ENCODE measurements at places on chromosomes 11 and 22.

DNA sequence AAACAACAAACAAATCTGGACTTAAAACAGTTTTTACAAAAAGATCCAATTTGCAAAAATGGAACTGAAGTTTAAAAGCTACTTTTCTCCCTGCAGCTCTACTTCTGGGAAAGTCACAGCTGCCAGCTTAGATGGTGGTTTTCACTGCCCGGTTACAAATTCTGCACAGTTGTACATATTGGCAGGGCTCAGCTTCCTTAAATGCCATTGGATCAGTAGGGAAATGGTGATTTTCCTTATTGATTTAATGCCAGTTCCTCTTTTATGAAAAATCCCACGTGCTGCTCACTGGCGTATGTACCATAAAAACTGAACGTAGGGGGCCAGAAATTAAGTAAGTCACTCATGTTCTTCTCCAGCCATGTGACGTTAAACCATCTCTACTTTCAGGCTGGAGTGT is 22.8 kb downstream of the GRAP2 start:
- no peak for DNase-seq

- no peak for DNase-seq
Observed at GRCh38 chr11:48170241-48171233, 46.1 kb upstream of the OR4B1 start.

DNA sequence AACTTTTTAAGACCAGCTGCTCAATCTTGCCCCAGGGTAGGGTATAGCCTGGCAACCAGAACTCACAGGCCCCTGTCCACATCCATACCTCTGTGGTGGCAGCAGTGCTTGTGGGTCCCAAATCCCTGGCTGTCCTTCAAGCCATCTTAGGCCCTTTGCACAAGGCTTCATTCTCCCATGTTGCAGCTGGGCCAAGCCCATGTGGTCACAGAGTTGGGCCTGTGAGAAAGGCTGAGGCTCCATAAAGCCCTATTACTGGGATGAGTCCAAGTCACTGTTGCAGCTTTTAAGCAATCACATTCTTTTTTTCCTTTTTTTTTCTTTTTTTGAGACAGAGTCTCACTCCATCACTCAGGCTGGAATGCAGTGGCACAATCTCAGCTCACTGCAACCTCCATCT is 47.9 kb upstream of the SLC25A1 start:
- DNase-seq: no peak

- DNase-seq: no peak
Observed at GRCh38 chr11:131486937-131487635, 116.7 kb downstream of the NTM start.

DNA sequence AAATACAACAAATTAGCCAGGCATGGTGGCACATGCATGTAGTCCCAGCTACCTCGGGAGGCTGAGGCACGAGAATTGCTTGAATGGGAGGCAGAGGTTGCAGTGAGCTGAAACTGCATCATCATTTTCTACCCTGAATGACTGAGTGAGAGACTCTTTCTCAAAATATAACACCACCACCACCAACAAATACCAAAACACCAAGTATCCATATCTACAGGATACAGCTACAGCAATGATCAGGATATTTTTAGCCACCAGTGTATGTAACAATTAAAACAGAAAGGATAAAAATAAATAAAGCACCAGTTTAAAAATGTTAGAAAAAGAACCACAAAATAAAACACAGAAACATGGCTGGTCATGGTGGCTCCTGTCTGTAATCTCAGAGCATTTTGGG is 13.2 kb downstream of the A4GALT start:
- DNase-seq: no peak

DNA sequence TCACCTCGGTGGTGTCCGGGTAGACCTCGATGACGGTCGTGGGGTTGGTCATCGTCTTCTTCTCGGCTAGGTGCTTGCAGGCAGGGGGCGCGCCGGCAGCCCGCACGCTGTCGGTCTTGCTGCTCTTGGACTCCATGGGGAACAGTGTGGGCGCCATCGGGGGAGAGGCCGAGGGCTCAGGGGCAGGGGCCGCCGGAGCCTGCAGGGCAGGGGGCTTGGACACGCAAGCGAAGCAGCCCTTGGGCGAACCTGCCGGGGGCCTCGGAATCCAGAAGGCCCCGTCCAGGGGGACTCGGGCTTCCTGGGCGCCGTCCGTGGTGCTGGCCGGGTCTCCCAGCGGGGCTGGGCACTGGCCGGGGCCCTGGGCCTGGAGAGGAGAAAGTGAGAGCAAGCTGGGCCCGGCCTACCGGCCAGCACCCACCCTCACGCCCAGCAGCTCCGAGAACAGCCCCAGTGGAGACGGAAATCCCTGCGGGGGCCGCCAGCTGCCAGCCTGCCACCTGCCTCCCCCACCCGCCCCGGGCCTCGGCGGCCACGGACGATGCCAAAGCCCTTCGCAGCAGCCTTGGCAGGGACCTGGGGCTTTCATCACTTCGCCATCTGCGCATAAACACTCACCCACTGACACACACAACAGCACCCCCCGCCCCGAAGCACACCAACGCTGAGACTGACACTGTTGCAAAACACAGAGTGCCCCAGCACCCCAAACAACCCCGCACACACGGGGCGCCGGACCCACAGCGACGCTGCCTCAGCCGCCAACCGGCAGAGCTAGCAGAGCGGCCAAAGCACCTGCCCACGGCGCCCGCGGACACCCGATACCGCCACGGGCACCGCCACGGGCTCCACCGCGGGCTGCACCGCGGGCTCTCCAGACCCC is 2.4 kb downstream of the IFITM10 start:
- no peak for DNase-seq

DNA sequence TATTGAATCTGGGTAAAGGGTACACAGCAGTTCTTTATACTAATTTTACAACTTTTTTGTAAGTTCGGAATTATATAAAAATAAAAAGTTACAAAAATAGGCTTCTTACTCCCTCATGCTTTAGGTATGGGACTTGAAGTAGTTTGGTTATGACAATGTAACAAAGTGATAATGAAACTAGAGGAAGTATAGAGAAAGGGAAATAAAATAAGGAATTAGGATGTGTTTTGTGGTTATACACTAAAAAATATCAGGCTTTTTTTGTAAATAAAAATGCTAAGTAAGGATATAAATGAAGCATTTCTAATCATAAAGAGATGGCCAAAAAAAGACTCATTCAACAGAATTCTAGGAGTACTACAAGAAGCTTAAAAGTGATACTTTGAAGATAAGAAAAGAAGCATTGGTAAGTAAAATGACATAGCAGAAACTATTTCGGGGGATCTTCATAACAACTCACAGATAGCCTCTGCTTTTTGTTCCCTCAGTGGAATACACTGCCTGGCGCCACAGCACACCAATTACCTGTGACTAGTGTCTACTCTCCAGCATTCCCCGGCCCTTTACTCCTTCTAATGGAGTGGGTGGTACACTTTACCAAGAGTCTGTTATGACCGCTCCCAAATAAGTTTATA is 322.7 kb upstream of the PITPNB start:
- DNase-seq: no peak

DNA sequence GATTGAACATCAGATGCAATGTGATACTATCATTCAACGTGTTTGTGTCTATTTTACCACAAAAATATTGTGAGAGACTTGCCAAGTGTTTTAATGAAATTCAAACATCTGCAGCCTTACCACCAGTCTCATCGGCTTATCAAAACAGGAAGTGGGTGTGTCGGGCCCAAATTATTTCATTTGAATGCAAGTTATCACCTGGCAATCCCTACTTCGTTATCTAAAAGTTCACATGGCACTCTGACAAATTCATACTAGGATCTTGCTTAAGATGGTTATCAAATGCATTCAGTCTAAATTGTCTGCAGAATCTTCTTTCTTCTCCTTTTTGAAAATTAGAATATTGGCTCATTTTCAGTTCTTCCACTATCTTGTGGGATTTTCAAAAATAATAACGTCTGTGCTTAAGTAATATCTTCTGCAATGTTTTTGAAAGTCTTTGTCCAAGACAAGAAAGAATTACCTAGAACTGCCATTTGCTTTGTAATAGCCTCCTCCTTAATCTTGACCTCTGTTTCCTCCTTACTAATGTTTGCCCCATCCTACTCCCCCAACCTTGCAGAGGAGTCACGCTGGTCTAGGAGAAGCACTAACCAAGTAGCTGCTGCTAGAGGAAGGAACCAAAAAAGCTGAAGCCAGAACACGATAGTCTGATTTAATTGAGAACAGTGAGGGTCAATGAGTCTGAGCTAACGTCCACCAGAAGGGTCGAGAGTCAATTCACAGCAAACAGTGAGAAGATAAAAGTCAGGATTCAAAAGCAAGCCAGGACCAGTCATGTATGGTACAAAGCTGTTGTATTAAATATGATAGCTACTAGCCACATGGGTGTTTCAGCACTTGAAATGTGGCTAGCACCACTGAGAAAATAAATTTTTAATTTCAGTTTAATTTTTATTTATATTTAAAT is 10.2 kb upstream of the BIRC3 start:
- peak; percentile 79 for DNase-seq

DNA sequence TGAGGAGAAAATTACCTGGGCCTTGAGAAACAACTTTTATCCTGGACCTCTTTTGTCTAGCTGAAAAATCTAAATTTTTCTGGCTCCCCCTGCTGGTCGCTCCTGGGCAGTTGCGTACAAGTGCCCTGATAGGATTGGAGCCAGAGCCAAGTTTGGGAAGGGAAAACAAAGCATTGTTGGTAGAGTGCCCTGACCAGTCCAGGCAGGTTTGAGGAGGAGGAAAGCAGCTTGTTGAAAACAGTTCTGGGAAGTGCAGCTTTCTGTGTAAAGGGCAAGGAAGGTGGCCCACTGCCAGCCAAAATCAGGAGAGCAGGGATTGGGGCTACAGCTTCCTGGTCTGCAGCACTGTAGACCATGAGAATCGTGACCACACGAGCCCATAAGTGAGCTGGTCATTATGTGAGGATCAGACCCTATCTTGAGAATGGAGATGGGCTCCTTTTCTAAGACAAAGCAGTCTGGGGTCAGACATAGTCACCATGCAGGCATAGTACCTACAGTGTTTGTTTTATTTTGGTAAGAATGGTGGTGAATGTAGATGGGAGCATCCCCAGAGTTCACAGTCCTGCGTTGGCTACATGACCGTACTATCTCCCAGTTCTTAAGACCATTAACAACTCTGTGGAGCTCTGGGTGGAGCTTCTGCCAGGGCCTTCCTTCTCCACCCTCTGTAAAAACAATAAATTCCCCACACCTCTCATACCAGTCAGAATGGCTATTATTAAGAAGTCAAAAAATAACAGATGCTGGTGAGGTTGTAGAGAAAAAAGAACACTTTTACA is 21.3 kb upstream of the PIK3IP1 start:
- peak; percentile 63 for DNase-seq

DNA sequence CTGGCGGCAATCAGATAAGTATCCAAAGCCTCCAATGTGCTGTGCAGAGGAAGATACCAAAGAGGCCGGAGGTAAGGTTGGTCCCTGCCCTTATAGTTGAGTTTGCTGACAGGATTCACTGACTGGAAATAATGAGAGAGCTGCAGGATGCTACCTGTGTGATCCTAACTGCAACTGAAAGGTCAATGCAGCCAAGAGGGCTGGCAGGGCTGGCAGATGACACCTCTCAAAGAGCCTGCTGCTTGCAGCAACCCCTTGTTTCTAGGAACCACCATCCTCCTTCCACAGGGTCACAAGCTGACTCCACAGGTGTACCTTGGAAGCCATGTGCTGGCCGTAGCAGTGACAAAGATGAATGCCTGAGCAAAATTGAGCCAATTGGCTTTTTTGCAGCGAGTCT is 348.1 kb downstream of the DDX10 start:
- DNase-seq: no peak

DNA sequence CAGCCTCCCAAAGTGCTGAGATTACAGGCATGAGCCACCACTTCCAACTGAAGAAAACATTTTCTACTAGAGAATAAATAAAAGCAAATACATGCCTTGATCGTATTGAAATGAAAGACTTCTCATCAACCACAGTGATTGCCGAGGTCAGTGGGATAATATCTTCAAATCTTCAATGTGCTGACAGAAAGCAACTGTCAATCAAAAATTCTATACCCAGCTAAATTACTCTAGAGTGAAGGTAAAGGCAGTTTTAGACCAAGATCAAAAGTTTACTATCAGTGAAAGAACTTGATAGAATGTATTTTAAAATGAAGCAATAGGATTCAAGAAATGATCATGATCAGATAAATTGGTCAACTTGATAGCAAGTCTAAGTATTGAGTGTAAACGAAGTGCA is 130.6 kb downstream of the BRD1 start:
- DNase-seq: no peak

- DNase-seq: no peak
Observed at GRCh38 chr11:93017821-93018690, 48.6 kb downstream of the MTNR1B start.

DNA sequence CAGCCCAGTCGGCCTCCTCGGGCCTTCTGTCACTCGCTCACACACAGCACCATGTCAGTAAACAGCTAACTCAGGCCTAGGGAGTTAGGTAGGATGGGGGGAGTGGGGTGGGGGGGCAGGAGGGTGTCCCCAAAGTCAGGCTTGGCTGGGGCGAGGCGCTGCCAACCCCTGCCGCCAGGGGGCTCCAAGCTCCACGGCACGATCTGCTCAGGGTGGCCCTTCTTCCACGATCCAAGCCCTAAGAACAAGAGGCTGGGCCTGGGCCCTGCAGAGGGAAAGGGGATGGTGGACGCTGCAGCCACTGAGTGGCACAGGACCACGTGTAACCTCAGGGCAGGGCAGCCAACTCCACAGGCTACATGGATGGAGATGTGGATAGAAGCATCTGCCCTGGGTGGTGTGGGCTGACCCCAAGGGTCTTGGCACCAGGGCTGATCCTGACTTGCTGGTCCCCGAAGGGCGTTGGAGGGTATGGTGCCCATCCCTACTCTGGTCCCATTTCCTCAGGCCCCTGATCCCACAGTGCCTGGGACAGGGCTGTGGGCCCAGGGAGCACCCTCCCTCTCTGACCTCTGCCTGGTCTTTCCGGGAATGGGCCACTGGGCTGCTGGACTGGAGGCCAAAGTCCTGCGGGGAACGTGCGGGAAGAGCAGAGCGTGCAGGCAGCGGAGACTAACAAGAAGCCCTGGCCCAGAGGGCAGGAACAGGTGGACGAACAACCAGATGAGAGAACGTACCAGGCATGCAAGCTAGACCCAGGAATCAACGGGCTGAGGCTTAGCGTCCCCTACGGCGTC is 29.1 kb upstream of the TXNRD2 start:
- DNase-seq: peak; percentile 75

- DNase-seq: no peak
Observed at GRCh38 chr11:117633976-117634755, 162.8 kb downstream of the DSCAML1 start.

GRCh38 chr22:16954060-16954403 is 54.0 kb downstream of the GAB4 start:
- no peak for DNase-seq

All from CD4-positive, CD25-positive, alpha-beta regulatory T cell (primary cell).